ENCODE measurements at places on chromosomes 13 and 19. TPM values are rescaled to one million over a fixed set of nuclear protein-coding genes. Genes with fewer than 3 reads are reported as not detected.

Gene ZNF682
- 9.4 TPM for total RNA-seq

Gene C19orf73
- 3.6 TPM for total RNA-seq

Gene ZNF730
- total RNA-seq: not detected

Gene KASH5
- 0.86 TPM for total RNA-seq

Gene PDE4C
- total RNA-seq: 0.31 TPM

Gene TEX29
- total RNA-seq: not detected

Gene SLITRK1
- total RNA-seq: not detected

Gene LILRA2
- total RNA-seq: 3.3 TPM

- H3K27me3 ChIP-seq: peaks cover 12% of the 10 kb centered on the region
- no peak overlapping the region for H3K27ac ChIP-seq
- DNase-seq: no peak
- no peaks in the 10 kb centered on the region for H3K36me3 ChIP-seq
These were observed 172.0 kb downstream of the UQCRFS1 start for GRCh38 chr19:29040951-29041350.

DNA sequence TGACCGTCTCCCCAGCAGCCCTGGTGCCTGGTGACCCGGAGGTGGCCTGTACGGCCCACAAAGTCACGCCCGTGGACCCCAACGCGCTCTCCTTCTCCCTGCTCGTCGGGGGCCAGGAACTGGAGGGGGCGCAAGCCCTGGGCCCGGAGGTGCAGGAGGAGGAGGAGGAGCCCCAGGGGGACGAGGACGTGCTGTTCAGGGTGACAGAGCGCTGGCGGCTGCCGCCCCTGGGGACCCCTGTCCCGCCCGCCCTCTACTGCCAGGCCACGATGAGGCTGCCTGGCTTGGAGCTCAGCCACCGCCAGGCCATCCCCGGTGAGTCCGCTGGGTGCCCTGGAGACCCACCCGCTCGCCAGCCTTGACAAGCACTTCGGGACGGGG is 2.2 kb downstream of the MADCAM1 start:
- H3K4me1 ChIP-seq: peaks cover 5% of the 10 kb centered on the region
- peaks cover 3% of the 10 kb centered on the region for H3K36me3 ChIP-seq
- no peak overlapping the region for H3K27ac ChIP-seq
- peaks cover 6% of the 10 kb centered on the region for H3K27me3 ChIP-seq
- no peak for DNase-seq
- H3K4me3 ChIP-seq: no peak overlapping the region

- H3K27ac ChIP-seq: peak overlapping the region; percentile 97
- H3K27me3 ChIP-seq: no peaks in the 10 kb centered on the region
- peaks cover 6% of the 10 kb centered on the region for H3K36me3 ChIP-seq
- peak overlapping the region; percentile 97 for H3K4me3 ChIP-seq
These were observed 744 bp upstream of the POU2F2 start for GRCh38 chr19:42132851-42133528.

DNA sequence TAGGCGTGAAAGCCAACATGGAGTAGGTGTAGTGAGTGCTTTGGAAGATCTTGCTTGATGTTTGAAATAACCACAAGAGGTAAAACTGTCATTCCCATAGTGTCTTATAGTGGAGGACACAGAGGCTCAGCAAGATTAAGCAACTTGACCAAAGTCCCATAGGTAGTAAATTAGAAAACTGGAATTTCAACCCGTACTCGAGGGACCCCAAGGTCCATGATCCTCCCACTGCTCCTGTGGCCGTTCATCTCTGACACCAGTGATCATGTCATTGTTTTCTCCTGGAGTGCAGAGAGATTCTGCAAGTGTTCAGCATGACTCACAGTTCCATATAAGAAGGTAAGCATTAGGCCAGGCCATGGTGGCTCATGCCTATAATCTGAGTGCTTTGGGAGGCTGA is 126.9 kb downstream of the FGF9 start:
- no peak overlapping the region for H3K4me3 ChIP-seq
- peaks cover 2% of the 10 kb centered on the region for H3K36me3 ChIP-seq
- H3K4me1 ChIP-seq: no peaks in the 10 kb centered on the region
- DNase-seq: no peak
- H3K27me3 ChIP-seq: peaks cover 14% of the 10 kb centered on the region

DNA sequence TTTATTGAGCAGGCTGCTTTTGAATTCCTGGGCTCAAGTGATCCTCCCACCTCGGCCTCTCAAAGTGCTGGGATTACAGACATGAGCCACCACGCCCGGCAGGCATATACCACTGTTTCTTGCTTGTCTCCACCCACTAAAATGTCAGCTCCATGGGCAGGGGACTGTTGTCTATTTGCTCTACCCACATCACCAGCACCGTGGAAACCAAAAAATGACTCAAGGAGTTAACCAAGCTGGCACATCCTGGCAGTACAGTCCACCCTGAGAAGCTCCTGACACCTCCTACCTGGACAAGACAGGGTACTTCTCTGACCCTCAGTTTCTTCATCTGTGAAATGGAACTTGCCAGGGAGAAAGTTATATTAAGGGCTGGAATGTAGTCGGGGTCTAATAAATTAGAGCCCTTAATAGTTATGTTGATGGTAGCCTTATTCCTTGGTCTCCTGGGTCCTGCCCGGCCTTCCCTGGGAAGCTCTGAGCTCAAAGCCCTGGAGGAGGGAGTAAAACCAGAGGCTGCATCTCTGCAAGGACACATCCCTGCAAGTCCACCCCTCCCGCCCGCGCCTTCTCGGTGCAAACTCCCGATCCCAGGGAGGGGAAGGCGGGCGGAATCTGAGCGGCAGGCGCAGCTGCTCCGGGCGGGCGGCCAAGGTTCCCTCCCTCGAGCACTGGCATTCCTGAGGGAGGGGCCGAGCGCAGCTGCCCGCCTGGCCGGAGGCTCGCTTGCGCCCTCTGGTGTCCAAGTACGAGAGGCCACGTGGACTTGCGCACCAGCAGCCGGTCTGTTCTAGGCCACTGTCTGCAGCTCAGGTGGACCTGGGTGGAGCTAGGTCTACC is 14.1 kb downstream of the RDH8 start:
- peak; percentile 72 for DNase-seq
- no peaks in the 10 kb centered on the region for H3K4me1 ChIP-seq
- H3K36me3 ChIP-seq: peaks cover 7% of the 10 kb centered on the region
- H3K4me3 ChIP-seq: no peak overlapping the region

DNA sequence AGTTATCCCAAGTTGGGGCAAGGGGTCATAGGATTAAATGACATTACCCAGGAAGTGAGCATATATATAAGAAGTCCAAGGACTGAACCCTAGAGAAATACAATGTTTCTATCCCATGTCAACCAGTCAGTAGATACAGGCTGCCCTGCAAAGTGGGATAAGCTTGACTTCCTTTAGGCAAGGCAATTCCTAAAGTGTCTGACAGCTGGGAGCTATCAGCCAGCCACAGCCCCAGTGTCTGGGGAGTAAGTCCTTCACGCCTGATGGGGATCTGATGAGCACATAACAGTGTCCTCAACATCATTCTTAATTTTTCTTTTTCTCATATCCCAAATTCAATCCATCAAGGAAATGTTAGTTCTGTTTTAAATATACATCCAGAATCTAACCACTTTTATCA is 54.1 kb downstream of the DNAJC15 start:
- DNase-seq: no peak
- peaks cover 24% of the 10 kb centered on the region for H3K4me1 ChIP-seq
- H3K27me3 ChIP-seq: no peaks in the 10 kb centered on the region
- H3K4me3 ChIP-seq: no peak overlapping the region

- peak overlapping the region; percentile 100 for H3K4me3 ChIP-seq
- peak; percentile 30 for DNase-seq
- no peaks in the 10 kb centered on the region for H3K27me3 ChIP-seq
- peaks cover 4% of the 10 kb centered on the region for H3K36me3 ChIP-seq
These were observed 943 bp downstream of the SLAIN1 start for GRCh38 chr13:77698201-77699058.

DNA sequence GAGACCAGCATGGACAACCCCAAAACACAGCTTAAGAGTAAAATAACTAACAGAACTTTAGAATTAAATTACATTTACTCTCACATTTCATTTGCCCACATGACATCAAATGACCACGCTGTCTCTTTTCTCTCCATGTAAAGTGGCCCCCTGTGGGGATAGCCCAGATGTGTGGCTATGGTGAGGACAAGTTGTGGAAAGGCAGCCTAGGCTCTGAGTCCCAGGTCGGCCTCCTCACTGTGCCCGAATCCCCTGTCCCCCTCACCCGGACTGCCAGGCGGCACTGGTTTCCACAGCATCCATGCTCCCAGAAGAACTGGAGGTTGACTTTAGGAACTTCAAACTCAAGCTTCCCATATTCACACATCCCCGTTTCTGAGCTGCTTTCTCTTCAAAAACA is 111.8 kb upstream of the UQCRFS1 start:
- H3K27me3 ChIP-seq: peaks cover 19% of the 10 kb centered on the region
- H3K4me3 ChIP-seq: no peak overlapping the region
- H3K4me1 ChIP-seq: peaks cover 2% of the 10 kb centered on the region
- H3K27ac ChIP-seq: no peak overlapping the region
- no peak for DNase-seq

DNA sequence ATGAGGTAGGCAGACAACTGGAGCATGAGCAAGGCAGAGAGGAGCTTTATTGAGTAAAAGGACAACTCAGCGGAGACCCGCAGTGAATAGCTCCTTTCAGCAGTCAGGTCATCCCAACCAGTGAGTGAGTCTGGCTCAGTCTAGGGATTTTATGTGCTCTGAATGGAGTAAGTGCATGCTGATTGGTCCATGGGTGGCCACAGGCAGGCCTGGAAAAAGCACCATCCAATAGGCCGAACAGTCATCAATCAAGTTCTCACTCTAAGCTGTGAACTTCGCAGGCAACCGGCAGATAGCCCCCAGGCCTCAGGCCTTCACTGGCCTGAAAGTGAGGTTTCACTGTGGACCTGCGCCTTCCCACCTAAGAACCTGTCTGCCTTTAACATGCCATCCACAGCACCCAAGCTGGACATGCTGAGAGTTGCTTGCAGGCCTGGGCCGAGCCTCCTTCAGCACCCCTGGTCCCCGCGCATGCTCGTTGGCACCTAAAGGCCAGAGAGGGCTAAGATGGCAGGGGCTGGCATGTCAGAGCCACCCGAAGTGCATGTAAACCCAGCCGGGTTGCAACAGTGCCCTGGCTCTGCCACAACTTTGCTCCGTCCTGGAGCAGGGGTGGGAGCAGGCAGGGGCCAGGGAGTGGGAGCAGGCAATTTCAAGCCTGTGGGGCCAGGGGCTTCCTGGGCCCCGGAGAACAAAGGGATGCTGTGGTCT is 698.7 kb downstream of the SLITRK1 start:
- H3K27me3 ChIP-seq: no peaks in the 10 kb centered on the region
- no peak overlapping the region for H3K27ac ChIP-seq
- DNase-seq: no peak
- no peaks in the 10 kb centered on the region for H3K4me1 ChIP-seq
- H3K36me3 ChIP-seq: no peaks in the 10 kb centered on the region

DNA sequence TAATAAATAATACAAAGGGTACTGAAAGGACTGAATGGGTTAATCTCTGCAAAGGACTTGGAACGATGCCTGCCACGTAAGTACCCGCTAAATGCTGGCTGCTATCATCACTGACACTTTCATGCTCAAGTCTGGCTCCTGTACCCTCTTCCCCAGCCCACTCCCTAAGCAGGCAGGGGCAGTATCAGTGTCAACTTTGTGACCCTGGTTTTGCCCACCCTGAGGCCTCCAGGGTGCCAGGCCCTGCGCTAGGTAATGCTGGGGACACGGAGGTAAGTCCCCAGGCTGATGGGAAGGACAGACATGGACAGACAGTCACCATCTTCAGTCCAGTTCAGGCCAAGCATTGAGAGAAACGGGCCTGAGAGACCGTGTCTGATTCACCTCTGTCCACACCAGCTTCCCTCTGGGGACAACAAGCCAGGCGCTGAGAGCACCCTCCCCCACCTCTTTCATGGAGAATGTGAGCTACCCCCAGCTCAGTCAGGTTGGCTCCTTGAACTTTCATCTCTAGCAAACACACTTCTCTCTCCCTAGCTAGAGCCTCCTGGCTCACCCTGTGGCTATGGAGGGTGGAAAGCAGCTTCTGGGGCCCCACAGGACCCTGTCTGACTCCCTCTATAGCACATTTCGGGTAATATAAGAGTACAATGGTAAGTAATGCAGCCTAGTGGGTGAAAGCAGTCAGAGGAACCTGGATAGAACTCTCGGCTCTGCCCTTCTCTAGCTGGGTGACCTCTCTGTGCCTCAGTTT is 800 bp downstream of the ETFB start:
- no peak for DNase-seq
- peak overlapping the region; percentile 95 for H3K27ac ChIP-seq
- H3K4me1 ChIP-seq: peaks cover 47% of the 10 kb centered on the region
- peak overlapping the region; percentile 99 for H3K4me3 ChIP-seq
- no peaks in the 10 kb centered on the region for H3K27me3 ChIP-seq

GRCh38 chr13:107097916-107098315 is 530.0 kb upstream of the ARGLU1 start:
- no peak overlapping the region for H3K4me3 ChIP-seq
- H3K4me1 ChIP-seq: no peaks in the 10 kb centered on the region
- H3K27me3 ChIP-seq: no peaks in the 10 kb centered on the region
- no peak overlapping the region for H3K27ac ChIP-seq

GRCh38 chr19:15587663-15588062 is 27.4 kb upstream of the CYP4F8 start:
- no peak overlapping the region for H3K27ac ChIP-seq
- no peak overlapping the region for H3K4me3 ChIP-seq
- H3K27me3 ChIP-seq: peaks cover 34% of the 10 kb centered on the region
- H3K4me1 ChIP-seq: peaks cover 2% of the 10 kb centered on the region

GRCh38 chr13:43111559-43112400 is 88.4 kb downstream of the DNAJC15 start:
- no peak for DNase-seq
- H3K4me1 ChIP-seq: peaks cover 2% of the 10 kb centered on the region

GRCh38 chr13:30421093-30422053 is 920 bp upstream of the UBE2L5 start:
- H3K27ac ChIP-seq: peak overlapping the region; percentile 47
- H3K4me3 ChIP-seq: peak overlapping the region; percentile 92
- DNase-seq: peak; percentile 20
- H3K27me3 ChIP-seq: no peaks in the 10 kb centered on the region
- H3K36me3 ChIP-seq: no peaks in the 10 kb centered on the region

DNA sequence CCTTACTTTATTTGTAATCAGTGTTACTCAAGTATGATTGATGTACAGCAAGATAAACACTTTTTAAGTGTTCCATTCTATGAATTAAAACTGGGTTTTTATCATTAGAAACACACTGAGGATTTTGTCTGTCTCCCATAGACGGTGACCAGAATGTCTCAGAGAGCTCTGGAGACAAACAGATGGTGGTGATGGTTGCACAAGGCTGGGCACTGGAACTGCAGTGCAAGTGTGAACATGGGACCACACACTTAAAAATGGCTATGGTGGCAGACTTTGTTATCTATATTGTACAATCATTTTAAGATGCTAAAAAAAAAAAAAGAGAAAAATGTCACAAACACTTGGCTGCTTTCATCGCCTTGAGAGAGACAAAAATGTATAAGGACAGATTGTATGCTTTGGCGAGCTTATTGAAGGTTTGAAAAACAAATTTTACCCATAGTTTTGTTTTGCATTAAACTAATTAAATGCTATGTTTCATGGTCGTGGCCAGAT is 273.0 kb downstream of the SHISA2 start:
- H3K27ac ChIP-seq: no peak overlapping the region
- no peak for DNase-seq
- H3K36me3 ChIP-seq: no peaks in the 10 kb centered on the region
- H3K4me1 ChIP-seq: peaks cover 4% of the 10 kb centered on the region
